ENCODE measurements at places on chromosomes 7 and 10.

DNA sequence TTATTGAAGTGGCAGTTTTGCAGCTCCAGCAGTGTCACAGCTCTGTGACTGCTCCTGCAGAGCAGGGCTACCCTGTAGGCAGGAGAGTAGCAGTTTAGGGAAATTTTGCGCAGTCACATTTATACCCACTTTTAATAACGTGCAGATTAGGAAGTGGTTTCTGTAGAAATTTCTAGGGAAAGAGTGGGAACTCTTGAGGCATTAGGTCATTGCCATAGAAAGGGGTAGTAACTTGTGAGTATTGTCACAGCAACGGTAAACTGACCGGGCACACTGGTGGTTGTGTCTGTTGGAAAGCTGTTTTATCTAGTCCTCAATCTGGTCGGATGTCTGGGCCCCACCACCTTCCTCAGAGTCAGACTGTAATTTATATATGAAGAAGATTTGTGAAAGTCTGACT lies 51.9 kb downstream of the CDC14C start:
- DNase-seq: no peak

GRCh38 chr10:15385552-15386455 lies 14.7 kb upstream of the FAM171A1 start:
- no peak for DNase-seq

GRCh38 chr10:133105686-133106390 lies 18.1 kb downstream of the ADGRA1 start:
- DNase-seq: no peak

DNA sequence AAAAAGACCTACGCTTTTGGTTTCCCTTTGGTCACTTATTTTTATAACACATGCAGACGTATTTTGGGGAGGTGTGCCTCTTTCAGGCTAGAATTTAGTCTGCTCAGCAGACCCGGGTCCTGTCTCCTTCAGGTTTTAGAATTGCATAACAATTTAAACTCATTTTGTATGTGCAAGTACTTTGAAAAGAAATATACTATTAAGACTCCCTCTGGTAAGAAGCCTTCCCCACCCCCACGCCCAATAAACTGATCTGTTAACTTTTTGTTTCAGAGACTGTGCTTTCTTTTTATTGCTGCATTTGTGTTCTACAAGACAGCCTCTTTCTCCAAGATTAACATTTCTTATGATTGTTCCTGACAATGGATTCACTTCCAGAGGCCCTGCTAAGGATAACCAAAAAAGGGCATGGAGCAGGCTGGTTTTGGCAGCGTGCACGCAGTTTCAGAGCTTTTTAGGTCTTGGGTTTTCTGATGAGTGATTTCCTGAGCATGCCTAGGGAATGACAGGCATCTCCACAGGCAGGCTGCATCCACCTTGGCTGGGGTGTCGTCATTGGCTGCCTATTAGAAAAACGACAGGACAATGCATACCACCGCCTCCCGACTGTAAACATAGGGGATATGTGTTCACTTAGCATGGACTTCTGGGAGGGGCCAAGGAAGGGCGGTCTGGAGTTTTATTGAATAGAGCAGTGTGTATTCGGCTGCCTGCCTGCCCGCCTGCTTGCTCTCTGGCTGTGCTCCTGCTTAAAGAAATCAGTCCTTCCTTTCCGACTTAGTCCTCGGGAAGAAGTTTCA lies at the start of gene CALD1:
Gene CALD1, plus strand, starts transcription at position 694 of the 800 bp plus-strand sequence. CDS start 88,100 bp downstream, outside the sequence.
- no peak for DNase-seq

DNA sequence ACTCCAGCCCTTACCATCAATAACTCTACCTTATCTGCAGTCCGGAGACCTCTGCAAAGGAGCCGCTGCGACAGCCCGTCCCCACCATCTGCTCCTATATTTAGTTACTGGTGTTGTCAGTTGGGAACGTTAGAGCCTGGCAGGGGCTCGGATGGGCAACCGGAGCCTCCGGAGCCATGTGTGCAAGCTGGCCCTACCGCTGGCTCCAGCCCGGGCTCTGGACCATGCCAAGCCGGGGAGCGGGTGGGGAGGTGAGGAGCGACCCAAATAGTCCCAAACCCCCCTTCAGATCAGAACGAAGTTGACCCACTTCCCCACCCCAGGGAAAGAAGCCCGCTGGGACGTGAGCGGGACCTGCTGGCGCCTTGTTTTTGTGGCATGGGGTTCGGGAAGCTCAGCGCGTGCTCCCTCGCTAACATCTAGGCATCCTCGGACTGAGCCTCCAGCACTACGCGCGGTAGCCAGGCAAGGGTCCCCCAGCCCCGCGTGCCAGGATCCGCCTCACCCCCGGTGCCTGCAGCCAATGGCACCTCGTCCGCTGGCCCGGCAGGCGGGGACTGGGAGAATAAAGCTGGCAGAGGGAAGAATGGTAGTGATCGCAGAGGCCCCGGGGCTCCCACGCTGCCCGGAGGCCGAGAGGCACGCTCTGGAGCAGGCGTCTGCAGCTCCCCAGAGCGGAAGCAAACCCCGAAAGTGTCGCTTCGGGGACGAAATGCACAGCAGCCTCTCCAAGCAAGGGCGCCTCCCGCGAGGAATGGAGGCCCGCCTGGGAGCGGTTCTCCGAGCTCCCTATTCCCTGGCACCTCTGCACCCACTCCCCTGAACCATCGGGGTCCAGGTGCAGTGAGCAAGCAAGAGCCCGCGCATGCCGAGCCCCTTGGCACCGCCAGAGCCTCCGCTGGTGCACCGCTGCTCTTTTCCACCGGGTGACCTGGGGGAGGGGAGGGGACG lies 679 bp downstream of the LRRC20 start:
- DNase-seq: no peak

DNA sequence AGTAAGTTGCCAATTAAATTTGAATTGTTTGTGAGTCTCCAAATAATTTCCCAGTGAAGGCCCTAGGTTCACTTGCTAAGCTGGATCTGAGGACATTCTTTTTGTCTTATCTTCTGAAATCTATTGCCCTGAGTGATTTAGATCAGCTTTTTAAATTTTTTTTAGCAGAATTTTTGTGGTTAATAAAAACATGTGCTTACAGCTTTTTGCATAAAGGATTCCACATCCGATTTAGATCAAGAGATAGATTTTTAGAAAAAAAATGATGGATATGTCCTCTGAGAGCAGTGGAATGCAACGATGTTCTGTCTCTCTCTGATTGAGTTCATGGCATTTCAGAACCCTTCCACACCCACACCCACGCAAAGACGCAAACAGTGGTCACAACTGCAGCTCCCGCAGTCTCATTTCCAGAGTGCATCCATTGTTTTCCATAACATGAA lies 358.8 kb downstream of the SUGCT start:
- DNase-seq: no peak

All from stimulated activated CD8-positive, alpha-beta memory T cell treated with anti-CD3 and anti-CD28 coated beads, Interleukin-12 subunit alpha, Interleukin-12 subunit beta, amount 100 ng/mL, for 1 hour (primary cell).